Kasumi-1 (cell line): ENCODE measurements at places on chromosomes 5 and 9.

GRCh38 chr9:107351382-107352045 is 68.4 kb downstream of the RAD23B start:
- DNase-seq: no peak

DNA sequence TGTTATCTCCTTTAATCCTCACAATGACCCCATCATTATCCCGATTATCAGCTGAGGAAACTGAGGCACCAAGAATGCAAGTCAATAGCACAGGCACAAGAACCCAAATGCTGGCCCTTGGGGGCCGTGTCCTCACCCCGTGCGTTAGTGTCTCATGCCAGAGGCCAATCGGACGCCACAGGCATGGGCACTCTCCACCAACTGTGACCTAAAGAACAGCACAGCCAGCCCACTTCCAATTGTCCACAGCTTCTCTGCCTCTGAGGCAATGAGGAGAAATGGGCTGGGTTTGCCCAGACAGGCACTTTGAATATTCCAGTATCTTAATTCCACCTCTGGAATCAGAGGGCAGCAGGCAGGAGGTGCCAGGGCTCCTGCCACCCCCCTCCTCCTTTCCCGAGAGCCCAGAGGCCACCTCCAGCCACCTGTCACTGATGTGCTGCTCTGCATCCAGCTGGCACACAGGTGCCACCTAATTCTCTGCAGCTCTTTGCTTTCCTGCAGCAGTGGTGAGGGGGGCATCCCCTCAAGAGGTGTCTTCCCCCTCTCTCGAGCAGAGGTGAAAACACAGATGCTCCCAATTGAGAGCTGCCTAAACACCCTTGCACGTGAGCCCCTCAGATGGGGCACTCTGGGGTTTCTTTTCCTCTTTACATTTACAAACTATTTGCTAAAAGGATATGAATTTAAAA is 107.5 kb downstream of the ROR2 start:
- no peak for DNase-seq

DNA sequence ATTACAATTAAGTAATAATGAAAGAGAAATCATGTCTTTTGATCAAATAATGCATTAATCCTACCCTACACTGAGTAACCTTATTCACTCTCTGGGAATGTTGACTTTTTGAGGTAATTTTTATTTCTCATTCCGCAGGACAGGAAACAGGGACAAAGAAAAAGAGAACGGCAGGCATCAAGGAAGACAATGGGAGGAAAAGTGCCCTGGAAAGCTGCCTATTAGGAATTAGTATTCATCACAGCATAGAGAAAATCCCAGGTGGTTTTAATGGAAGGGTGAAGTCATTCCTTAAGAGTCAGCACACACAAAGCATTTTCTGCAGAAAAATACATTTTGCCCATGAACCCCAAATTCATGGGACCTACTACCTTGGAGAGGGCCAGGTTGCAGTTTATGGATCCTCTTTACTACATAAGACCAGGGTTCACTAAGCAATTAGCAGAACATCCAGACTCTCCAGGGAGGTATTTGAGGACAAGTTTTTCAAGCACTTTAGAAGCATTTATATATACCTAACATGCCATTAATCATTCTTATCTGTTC is 9.4 kb downstream of the FSTL4 start:
- DNase-seq: no peak

GRCh38 chr9:121220996-121221663 is 19.5 kb upstream of the RAB14 start:
- DNase-seq: peak; percentile 33

GRCh38 chr5:25107853-25108252 is 463.1 kb upstream of the CDH10 start:
- no peak for DNase-seq

- no peak for DNase-seq
Measured at GRCh38 chr5:147174671-147175265, 60.1 kb upstream of the STK32A start.

DNA sequence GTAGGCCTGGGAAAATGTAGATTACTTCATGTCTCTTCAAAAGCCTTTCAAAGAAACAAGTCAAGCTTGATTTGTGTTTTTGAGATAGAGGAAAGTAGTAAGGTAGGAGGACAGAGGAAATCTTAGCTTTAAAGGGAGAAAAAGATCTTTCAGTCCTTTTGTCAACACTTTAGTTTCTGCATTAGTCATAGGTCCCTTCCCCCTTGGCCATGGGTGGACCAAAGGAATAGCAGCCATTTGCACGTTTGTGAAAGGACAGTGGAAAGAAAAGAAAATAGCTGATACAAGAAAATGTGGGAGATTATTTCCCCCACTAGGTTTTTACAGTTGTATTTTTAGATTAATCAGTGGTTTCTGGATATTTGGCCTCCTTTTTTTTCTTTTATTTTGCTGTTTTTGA is 121.9 kb upstream of the GRHPR start:
- no peak for DNase-seq

DNA sequence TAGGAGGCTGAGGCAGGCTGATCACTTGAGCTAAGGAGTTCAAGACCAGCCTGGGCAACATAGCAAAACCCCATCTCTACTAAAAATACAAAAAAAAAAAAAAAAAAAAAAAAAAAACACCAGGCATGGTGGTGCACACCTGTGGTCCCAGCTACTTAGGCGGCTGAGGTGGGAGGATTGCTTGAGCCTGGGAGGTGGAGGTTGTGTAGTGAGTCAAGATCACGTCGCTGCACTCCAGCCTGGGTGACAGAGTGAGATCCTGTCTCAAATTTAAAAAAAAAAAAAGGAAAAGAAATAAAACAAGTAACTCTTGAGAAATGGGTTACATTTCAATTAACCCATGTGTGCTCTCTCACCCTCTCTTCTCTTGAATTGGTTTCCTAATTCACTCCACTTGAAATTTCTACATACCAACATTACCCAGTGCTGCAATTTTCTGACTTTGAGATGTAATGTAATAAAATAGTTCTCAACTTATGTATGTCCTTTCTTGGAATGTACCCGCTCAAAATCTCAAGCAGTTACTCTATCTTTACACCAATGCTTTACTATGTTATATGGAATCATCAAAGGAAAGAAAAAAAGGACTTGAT is 35.8 kb downstream of the TMEM245 start:
- no peak for DNase-seq

GRCh38 chr5:87408204-87408603 is 4.5 kb downstream of the CCNH start:
- DNase-seq: no peak

GRCh38 chr5:177472460-177473442 is 683 bp downstream of the DBN1 start:
- DNase-seq: no peak

- no peak for DNase-seq
Measured at GRCh38 chr5:57450991-57451876, 31.4 kb downstream of the ACTBL2 start.

GRCh38 chr9:13568841-13569601 is 289.5 kb upstream of the MPDZ start:
- no peak for DNase-seq

GRCh38 chr5:128673411-128673957 is 135.4 kb upstream of the FBN2 start:
- DNase-seq: no peak

- peak; percentile 36 for DNase-seq
Measured at GRCh38 chr9:74309654-74310053, 187.5 kb upstream of the RORB start.

- DNase-seq: no peak
Measured at GRCh38 chr5:39629946-39630345, 205.2 kb upstream of the DAB2 start.

DNA sequence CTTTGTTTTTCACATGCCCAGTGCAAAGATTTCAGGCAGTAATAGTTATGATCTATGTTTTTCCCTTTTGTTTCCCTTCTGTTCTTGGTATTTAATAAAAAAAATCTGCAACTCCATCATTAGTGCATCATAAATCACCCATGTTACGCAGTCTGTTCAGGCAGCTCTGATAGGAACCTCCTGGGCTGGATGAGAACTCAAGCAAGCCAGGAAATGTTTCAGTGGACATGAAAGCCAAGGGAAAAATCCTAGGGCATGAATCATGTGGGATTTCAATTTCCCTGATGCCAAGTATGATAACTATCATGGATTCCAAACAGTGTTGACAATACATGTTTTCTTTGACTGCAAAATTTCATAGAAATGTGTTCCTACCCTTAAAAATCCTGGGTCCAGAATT is 119.7 kb upstream of the TARS1 start:
- DNase-seq: no peak

GRCh38 chr5:32541241-32541640 is 44.1 kb upstream of the SUB1 start:
- no peak for DNase-seq

DNA sequence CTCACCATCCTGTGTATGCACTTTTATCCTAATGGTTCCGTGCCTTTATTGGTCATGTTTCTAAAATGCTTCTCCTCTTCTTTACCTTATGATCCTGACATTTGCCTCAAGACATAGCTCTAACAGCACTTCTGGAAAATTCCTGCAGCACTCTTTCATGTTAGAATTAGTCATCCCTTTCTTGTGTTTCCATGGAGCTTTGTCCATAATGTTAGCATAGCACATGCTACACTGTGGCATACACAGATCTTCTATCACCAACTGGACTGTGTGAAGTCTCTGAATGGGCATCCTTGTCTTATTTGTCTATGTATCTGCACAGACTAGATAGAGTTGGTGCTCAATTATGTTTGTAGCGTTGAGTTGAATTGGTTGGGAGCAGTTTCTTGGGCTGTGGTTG is 2.0 kb downstream of the SCGB3A2 start:
- DNase-seq: no peak

- no peak for DNase-seq
Measured at GRCh38 chr9:112624711-112625707, 92.9 kb downstream of the INIP start.

- no peak for DNase-seq
Measured at GRCh38 chr5:156870498-156870839, 20.4 kb downstream of the PPP1R2B start.

DNA sequence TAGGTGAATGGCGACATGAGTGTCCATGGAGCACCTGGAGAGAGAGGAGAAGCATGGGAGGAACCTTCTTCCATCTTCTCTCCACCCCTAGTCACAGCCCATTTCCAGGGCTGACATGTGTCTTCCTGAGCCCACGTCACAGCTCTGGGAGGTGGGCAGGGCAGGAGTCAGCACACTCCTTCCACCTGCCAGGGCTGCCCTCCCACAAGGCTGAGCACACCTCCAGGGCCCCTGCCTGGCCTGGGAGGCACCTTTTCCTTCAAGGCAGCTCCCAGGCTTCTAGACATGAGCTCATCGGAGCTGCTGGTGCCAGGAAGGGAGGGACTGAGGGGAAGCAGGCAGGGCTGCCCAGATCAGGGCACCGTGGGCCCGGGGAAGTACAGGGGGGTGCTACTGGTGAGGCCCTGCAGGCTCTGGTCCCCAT is 13.6 kb upstream of the SYNPO start:
- DNase-seq: no peak

- DNase-seq: no peak
Measured at GRCh38 chr9:89864257-89864656, 259.4 kb downstream of the GADD45G start.

GRCh38 chr5:62920856-62921255 is 342.2 kb downstream of the LRRC70 start:
- no peak for DNase-seq

- DNase-seq: no peak
Measured at GRCh38 chr9:90432951-90433350, 209.7 kb downstream of the DIRAS2 start.

DNA sequence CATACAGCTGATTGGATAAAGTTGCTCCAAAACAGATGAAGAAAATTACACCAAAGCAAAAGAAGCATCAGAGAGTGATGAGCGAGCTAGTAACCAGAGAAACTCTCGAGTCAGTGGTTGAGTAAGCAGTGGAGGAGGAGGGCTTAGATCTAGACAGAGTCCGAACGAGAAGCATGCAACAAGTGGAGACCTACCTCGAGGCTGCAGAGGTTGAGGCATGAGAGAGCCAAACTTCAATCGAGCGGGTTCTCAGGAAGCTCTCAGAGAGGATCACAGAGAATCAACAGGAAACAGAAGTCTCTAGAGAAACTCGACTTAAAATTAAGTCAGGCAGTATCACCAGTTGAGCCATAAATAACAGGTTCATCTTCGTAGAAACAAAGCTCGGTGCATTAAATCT is 6.1 kb downstream of the RUSC2 start:
- DNase-seq: no peak

GRCh38 chr9:71353720-71354119 is 232.3 kb upstream of the TRPM3 start:
- no peak for DNase-seq

DNA sequence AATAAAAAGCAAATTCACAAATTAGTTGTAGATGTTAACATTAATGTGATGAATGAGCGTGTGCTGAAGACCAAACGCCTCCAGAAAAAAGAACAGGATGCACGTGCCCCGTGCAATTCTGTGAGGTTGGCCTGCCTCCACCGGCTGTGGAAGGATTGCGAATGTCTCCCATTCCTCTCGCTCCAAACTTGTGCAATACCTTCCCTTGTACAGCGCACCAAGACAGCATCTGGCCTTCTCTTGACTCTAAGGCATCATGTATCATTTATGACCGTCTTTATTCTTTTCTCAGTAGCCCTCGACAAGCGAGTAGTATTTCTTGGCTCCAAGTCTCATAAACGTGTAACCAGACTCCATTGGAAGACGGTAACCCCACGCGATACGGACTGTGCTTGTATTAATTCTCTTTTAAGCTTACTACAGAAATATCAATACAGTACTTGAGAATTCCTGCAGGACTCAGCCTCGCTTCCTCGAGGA is 1.5 kb upstream of the TESK1 start:
- no peak for DNase-seq

GRCh38 chr9:83754383-83754977 is 46.7 kb upstream of the UBQLN1 start:
- DNase-seq: no peak

- DNase-seq: no peak
Measured at GRCh38 chr9:3282365-3282764, 243.4 kb downstream of the RFX3 start.

DNA sequence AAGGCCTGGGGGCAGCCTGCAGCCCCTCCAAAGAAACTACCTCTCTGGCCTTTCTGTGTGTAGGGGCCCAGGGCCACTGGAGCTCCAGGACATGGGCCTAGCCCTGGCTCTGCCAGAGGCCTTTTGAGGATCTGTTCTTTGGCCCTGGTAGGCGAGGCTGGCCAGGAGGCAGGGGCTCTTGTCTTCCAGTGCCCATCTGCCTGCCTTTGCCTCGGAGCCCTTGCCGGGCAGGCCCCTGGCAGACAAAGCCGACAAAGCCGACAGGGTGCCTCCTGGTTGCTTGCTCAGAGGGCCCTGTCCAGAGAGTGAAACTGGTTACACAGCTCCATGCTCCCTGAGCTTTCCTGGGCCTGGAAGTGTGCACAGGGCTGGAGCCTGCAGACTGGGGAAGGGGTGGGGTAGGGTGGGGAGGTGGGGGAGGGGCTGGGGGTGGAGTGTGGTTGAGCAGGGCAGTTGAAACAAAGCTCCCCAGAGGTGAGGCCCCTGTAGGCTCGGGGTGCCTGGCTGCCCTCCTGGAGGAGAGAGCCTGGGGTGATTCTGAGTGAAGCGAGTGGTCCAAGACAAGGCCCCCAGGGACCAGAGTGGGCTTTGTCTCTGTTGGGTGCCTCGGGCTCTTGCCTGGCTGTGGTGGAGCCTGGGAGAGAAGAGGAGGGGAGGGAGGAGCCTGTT is 29.3 kb downstream of the PTPA start:
- peak; percentile 17 for DNase-seq
